ENCODE measurements at places on chromosomes 3 and 15.
A peak's percentile ranks its signal among the peaks of the same experiment; 100 is the strongest.

DNA sequence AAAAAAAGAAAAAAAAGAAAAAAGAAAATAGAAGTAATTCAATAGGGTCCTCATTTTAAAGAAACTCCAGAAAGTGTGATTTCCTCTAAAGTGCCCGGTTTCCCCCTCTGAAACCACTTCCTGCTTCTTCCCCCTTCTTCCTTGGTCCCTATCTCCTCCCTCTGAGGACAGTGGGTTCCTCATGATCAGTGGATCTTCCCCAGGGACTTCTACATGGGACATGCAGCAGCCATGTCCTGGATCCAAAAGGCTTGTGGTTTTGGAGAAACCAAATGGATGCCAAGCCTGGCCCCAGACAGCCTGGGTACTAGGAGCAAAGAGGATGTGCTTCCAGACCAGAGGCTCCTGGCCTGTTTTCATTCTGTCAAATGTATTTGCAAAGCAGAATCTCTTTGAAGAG is 26.6 kb upstream of the SMAD6 start:
- no peak for DNase-seq

GRCh38 chr3:53191836-53192480 is 30.9 kb downstream of the PRKCD start:
- no peak for DNase-seq

DNA sequence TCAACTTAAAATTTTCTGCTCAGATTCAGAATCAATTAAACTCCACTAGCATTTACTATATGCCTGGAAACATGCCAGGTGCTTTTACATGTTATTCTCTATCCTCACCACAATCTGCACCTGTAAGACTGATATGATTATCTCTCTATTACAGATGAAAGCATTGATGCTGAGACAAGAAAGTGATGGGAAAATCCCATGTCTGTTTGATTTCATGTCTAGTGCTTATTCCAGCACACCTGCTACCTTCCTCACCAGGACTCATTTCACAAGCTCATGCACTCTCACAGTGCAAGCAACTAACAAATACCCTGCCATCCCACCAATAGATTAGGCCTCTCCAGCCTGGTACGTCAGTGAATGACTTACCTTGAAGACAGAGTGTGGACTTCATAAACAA is 25.0 kb upstream of the BCL6 start:
- DNase-seq, result no peak

DNA sequence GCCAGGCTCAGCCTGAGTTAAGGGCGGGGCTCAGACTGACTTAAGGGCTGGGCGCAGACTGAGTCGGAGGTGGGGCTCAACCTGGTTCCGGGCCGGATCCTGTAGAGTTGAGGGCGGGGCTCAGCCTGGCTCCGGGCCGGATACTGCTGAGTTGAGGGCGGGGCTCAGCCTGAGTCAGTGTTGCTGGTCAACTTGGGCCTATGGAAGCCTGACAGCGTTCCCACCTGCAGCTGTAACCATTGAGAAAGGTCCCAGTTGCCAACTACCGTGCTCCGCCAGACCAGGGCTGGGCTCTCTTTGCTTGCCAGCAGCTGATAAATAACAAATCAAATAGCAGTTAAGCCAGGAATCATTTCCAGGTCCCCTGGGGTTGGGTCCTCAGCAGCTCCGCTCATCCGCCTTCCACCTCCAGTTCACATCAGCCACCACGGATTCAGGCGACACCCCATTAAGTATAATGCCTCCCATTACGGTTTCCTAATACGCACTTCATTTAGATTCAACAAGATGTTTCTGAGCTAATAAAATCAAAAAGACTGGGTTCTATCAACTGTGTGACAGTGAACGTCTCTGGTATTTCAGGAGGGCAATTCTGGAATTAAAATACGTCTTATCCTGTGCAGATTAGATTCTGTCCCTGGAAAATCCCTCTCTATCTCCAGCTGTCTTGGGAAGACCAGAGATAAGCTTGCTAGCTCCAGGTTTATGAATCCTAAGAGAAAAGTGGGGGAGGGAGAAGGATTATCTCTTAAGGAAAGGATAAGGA is 7.3 kb downstream of the GRIP2 start:
- no peak for DNase-seq

GRCh38 chr3:58713715-58714401 is 47.3 kb upstream of the FAM3D start:
- no peak for DNase-seq

DNA sequence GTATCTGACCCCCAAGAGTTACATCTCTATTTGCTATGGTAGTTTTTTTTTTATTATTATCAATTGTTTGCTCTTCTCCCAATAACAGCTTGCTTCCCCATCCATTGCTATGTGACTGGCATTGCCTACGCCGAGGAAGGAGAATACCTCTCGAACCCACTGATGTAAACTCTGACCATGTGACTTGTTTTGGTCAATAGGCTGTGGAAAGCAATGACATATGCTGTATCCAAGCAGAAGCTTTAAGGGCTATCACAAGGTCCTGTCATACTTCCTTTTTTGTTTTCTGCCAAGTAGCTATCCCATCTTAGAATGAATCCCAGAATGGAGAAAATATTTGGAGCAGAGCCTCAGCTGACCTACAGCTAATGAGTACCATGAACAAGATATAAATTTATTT is 111.0 kb upstream of the FRMD4B start:
- no peak for DNase-seq

DNA sequence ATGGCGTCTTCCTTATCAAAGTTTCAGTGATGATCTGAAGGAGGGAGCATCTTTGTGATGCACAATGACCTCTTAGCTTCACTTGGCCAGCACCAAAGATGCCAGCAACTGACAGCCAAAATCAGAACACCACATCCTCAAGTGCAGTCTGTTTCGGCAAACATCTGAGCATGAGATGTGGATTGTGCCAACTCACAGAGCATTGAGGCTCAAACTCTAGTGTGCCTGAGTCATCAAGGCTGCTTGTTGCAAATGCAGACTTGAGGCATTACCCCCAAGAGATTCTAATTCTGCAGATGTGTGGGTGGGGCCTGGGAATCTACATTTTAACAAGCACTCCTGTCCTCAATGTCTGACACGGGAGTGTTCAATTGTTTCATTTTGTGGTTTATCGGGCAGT is 35.8 kb downstream of the ABHD5 start:
- DNase-seq, result no peak

GRCh38 chr3:144295613-144296012 is 324.0 kb downstream of the DIPK2A start:
- no peak for DNase-seq

- no peak for DNase-seq
These were observed 25.5 kb downstream of the SIN3A start for GRCh38 chr15:75425966-75426500.

DNA sequence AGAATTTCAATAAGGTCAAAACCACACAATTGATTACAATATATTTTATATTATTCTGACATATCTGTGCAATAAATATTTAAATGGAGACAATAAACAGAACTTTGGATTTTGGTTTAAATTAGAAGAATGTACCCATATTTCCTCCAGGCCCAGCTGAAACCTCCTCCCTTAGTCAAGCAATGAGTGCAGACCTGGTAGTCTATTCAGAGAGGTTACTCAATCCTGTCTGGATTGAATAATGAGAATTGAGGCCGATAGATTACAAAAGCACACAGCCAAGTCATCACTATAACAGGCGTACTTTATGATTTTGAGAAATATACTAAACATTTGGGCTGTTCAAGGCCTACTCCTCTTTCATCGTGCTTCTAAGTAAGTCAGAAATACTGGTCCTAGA is 114.5 kb upstream of the STRIT1 start:
- DNase-seq, result no peak

GRCh38 chr15:68781766-68782588 is 38.7 kb downstream of the ANP32A start:
- no peak for DNase-seq

DNA sequence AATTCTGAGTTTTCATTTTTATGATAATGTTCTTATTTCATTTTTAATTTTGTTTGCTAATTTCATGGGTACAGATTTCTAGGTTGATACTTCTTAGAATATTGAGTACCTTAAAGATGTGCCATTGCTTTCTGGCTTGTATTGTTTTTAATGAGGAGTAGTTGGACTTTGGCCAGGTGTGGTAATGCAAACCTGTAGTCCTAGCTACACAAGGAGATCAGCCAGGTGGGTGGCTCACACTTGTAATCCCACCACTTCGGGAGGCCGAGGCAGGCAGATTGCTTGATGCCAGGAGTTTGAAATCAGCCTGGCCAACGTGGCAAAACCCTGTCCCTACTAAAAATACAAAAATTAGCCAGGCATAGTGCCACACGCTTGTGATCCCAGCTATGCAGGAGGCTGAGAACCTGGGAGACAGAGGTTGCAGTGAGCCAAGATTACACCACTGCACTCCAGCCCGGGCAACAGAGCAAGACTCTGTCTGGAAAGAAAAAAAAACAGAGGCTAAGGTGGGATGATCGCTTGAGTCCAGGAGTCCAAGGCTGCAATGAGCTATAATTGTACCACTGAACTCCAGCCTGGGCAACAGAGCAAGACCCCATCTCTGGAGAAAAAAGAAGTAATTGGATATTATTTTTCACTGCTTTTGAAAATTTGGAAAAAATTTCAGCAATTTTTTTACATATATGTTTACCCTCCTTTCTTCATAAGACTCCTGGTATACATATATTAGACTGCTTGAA is 198.0 kb downstream of the ALCAM start:
- no peak for DNase-seq

- peak; percentile 30 for DNase-seq
These were observed 206.6 kb downstream of the MECOM start for GRCh38 chr3:169456900-169457299.

- DNase-seq, result no peak
These were observed 22.9 kb downstream of the MRAS start for GRCh38 chr3:138371070-138371965.

- DNase-seq, result no peak
These were observed 19.5 kb upstream of the SAMD7 start for GRCh38 chr3:169891886-169892285.

GRCh38 chr3:177041021-177041729 is 156.1 kb downstream of the TBL1XR1 start:
- DNase-seq, result no peak

GRCh38 chr15:75460646-75461045 is 9.2 kb upstream of the SIN3A start:
- DNase-seq, result no peak

GRCh38 chr15:95875121-95875643 is 455.3 kb upstream of the NR2F2 start:
- DNase-seq, result no peak

DNA sequence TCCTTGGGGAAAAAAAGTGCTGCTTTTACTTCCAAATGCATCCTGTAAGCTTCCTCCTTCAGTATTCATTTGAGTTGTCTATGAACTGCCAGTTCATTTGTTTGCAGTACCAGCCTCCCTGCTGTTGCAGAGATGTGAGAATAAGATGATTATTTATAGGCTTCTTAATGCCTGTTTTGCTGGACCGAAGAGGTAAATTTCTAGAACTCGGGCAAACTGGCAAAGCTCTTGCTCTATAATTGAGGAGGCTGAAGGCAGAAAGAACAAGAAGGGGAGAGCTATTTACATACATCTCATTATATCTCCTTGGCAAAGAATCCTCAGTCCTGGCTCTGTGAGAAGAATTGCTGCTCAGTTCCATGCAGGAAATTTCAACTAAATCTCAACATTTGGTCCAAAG is 790.4 kb downstream of the GRM7 start:
- DNase-seq, result no peak

Data from HEK293T (cell line).